CD4-positive, alpha-beta T cell treated with Interleukin-1 beta for 1 hour (primary cell): ENCODE measurements at places on chromosomes 12 and 14.
A peak's percentile ranks its signal among the peaks of the same experiment; 100 is the strongest.

DNA sequence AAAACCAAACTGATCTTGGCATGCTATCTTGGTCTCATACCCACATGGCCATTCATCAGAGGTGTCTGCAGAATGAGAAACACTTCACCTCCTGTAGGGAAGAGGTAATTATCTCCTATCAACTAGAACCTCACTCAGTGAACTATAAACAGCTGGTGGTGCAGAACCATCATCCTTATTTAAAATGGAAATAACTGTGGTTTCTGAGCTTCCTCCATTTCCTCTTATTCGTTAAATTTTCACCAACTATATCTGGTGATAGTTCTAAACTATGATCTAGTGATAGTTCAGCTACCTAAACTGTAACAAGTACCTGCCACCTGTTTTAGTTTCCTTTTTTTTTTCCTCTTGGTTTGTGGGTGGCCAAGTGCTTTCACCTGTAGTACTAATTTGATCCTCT is 218.5 kb downstream of the FUT8 start:
- DNase-seq: no peak

DNA sequence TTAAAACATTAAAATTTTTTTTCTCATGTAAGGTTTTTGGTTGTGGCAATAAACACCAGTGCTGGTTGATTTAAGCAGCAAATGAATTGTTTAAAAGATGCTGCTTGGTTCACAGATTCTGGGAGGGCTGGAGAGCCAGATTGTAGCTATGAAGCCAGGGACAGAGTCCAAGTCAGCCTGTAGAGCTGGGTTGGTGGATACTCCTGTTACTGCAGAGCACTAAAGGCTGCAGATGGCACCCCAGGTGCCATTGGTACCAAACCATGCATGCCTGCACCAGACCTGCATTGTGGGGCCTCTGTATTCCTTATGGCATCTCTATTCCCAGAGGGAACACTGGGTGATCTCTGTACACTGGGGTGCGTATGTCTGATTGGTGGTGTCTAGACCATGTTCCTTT is 113.3 kb downstream of the SNAPC1 start:
- no peak for DNase-seq

DNA sequence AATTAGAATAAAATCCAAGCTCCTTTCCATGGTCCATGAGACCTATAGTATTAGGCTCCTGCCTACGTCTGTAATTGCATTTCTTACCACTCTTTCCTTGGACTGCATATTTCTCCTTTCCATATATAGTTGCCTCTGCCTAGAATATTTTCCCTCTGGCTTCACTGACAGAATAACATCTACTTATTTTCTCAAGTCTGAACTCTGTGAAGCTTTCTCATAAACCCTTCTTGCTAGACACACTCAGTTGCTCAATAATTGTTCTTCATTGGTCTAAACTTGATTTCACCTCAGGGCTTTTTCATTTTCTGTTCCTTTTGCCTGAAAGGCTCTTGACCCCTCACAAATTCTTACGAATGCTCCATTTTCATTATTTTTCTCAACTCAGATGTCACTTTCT is 36.9 kb upstream of the KRAS start:
- DNase-seq: no peak

GRCh38 chr12:103085541-103085940 is 128.1 kb downstream of the ASCL1 start:
- DNase-seq: no peak

GRCh38 chr12:53982648-53983567 is 2.0 kb upstream of the HOXC10 start:
- DNase-seq: no peak

DNA sequence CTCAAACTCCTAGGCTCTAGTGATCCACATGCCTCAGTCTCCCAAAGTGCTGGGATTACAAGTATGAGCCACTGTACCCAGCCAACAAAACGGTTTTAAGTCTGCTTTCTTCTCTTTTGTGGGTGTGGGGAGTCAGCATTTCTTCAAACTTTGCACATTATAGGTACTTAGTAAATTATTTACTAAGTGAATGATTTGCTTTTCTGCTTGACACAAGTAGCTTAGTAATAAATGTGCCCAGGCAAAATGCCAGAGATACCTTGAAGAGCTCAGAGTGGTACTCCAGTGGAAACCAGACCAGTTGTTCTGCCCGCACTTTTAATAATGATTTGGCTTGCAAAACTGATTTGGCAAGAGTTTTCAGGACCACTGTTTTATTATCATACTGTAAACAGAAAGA is 15.0 kb downstream of the DEPDC4 start:
- DNase-seq: no peak

GRCh38 chr12:7242176-7243101 is 53.0 kb downstream of the PEX5 start:
- DNase-seq: no peak

- no peak for DNase-seq
These were observed 118.9 kb downstream of the VEZT start for GRCh38 chr12:95336387-95337067.

DNA sequence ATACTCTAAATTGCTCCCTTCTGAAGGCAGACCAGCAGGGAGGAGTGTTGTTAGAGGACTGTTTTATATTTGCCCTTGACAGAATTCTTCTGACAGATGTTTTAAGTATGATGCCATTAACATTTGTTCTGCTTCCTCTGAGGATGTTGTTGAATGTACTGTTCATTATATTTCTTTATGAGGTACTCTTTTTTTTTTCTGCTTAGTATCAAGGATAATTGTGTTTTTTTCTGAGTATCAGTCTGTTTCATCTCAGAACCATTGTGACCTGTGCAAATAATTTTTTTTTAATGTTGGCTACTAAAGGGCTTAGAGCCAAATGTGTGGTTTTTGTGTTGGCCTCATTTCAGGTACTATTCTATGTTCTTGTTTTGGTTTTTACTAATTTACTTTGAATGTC is 10.6 kb downstream of the METAP2 start:
- DNase-seq: no peak

DNA sequence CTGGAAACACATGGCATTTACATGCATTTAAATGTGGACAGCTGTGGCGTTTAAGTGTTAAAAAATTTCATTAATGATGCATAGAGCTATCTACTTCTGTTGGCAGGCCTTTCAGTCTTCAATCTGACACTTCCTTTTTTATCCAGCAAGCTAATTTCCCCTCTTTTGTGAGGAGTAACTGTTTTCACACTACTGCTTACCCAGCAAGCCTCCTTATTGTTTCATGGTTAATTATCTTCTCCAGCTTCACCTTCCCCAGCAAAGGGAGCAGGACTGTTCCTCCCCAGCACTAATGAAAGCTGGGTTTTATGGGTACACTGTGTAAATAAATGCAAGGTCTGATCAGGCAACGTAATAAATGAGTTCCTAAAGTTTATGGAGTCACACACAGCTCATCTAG is 129.4 kb upstream of the NPAS3 start:
- DNase-seq: no peak

DNA sequence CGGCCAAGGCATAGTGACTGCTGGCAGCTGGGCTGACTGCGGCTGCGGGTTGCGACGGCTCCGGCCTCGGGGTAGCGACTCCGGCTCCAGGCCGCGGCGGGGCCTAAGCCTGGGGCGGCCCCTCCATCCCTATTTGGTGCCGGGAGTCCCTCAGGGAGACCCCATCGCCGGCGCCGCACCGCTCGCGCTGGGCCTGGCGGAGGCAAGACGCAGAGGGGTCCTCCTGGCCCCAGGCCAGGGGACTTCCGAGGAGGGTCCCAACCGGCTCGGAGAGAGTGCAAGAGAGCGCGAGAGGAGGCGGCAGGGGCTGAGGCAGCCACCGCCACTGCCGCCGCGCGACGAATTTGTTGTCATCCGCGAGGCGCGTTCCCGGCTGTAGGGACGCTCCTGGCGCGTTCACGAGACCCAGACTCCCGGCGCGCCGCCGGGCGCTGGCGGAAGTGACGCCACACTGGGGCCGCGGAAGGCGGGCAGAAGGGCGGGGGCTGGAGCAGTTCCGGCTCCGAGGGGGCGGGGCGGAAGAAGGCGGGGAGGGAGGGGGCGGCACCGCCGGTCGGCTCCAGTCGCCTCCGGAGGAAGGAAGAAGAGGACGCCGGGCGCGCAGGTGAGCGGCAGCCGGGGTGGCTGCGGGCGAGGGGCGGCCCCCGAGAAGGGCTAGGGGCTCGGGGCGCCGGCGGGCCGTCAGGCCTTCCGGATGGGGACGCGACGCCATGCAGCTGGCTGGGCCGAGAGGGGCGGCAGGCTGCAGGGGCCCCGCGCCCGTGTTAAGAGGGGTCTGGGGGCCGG is at the start of the genes ATG2B and GSKIP:
ATG2B (minus strand) TSS at position 377 of the 786 bp plus-strand sequence; CDS start at position 12, 365 bp downstream.
GSKIP (plus strand) TSS at position 562 of the 786 bp plus-strand sequence. CDS start 18,722 bp downstream, outside the sequence.
- peak; percentile 95 for DNase-seq

DNA sequence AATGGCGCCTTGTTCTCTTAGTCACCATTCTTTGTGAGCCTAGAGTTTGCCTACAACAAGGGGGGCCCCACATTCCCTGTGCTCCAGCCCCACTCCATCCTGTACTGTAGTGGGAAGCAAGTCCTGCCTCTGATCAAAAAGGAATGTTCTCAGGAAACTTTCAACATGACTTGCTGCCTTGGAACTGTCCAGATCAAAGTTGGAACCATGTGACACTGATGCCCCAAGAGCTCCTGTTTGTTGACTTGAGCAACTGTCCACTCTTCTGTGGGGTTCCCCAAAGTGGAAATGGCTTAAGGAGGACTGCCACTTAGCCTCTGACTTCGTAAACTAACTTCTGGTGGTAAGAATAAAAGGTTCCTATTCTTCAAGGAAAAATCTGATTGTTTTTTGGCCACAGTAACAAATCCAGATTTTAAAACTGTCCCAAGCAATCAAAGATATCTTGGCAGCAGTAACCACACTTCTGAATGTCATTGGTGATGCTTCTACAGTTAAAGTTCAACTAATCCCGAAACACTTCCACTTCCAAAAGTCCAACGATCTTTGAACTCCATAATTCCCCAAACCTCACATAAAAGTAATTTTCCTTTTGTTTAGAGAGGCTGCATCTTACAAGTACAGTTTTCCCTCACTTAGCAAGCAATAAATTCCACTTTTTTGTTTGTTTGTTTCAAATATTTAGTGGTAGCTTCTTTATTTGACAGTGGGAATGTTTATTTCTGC is 67.2 kb downstream of the PAH start:
- no peak for DNase-seq

GRCh38 chr12:20477255-20477654 is 108.9 kb downstream of the PDE3A start:
- no peak for DNase-seq
